ENCODE measurements at places on chromosomes 7 and 10.

DNA sequence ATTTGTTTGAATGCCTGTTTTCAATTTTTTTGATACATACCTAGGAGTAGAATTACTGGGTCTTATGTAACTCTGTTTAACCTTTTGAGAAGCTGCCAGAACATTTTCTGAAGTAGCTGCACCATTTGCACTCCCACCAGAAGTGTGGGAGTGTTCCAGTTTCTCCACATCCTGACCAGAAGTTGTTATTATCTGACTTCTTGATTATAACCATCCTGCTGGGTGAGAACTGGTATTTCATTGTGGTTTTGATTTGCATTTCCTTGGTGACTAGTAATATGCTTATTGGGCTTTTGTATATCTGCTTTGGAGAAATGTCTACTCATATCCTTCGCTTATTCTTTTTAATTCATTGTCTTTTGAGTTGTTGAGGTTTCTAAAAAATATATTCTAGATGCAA, 117.2 kb upstream of the GLCCI1 start:
- no peak for DNase-seq

- no peak for DNase-seq
Observed at GRCh38 chr10:100364175-100364574, 17.1 kb downstream of the SCD start.

DNA sequence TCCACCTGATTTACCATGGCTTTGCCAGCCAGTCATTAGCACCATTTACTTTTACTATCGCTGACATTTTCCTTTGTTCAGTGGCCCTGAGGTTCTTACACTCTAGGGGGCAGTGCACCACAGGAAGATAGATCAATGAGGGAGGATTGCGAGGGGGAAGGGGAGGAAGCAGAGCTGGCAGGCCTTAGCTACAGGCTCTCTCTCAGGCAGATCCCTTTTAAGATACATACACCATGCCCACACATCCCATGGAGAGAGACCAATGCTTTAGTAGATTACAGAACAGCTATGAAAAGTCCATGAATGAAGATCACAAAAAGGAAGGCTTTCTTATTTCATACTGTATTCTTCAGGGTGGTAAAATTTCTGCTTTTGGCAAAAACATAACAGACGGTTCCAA, 47.4 kb downstream of the DENND11 start:
- peak; percentile 70 for DNase-seq

DNA sequence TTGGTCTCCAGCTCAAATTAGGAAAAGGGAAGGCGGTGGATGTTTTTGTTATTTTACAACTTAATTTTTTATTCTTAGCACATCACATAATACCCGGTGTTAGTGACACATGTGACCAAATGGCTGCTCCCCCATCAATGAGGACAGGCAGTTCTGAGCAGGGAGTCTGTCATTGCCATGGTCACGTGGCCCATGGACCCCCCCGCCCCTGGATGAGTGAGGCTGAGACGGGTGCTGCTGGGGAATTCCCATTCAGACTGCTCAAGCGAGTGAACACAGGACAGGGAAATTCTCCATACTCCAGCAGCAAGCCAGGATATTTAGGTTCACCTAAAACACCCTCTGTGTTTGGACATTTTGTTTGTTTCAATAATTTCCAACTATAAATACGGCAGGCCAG, 34.7 kb upstream of the SLC35B4 start:
- DNase-seq: no peak

DNA sequence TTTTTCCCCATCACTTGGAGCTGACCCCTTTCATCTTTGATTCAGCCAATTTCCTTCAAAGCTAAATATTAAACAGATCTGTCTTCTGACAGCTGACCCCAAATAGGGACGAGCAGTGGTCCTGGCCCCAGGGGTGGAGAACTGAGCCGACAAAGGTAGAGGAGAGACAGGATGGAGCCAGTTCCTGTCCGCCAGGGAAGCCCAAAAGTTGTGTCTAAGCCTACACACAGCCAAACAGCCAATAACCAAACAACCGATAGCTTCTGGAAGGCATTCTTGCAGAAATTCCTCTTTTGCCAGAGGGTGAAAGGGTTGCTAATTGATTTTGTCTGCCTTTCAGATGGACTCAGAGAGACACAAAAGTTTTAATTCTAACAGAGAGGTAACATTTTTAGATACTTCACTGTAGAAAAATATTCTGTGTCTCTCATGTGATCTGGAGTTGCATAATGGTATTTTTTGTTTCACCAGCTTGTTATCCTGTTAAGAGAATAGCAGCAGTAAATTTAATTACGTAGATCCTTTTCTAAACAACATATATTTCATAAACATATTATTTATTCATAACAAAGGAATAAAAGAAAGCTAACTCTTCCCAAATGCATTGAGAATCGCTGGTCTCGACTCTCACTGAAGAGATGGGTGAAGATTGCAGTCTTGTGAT, 161.7 kb upstream of the LYZL1 start:
- no peak for DNase-seq

- no peak for DNase-seq
Observed at GRCh38 chr10:8255301-8255700, 200.8 kb downstream of the GATA3 start.

DNA sequence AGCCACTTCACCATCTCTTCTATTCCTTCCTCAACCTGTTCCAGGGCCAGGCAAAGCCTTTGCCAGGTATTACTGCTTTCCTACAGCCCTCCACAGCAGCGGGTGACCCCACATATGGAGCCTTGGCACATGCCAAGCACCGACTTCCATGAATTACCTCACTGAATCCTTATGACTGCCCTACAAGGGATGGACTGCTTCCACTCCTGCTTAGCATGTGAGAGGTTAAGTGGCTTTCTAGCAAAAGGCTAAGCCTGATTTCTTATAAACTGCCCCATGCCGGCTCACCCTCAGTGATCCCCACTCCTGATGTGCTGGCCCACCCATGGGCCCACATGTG, 44.0 kb upstream of the PDLIM1 start:
- DNase-seq: no peak

GRCh38 chr7:121002-121785, 71.2 kb upstream of the FAM20C start:
- DNase-seq: no peak

- peak; percentile 32 for DNase-seq
Observed at GRCh38 chr7:100137851-100138760, 10.6 kb upstream of the LAMTOR4 start.

DNA sequence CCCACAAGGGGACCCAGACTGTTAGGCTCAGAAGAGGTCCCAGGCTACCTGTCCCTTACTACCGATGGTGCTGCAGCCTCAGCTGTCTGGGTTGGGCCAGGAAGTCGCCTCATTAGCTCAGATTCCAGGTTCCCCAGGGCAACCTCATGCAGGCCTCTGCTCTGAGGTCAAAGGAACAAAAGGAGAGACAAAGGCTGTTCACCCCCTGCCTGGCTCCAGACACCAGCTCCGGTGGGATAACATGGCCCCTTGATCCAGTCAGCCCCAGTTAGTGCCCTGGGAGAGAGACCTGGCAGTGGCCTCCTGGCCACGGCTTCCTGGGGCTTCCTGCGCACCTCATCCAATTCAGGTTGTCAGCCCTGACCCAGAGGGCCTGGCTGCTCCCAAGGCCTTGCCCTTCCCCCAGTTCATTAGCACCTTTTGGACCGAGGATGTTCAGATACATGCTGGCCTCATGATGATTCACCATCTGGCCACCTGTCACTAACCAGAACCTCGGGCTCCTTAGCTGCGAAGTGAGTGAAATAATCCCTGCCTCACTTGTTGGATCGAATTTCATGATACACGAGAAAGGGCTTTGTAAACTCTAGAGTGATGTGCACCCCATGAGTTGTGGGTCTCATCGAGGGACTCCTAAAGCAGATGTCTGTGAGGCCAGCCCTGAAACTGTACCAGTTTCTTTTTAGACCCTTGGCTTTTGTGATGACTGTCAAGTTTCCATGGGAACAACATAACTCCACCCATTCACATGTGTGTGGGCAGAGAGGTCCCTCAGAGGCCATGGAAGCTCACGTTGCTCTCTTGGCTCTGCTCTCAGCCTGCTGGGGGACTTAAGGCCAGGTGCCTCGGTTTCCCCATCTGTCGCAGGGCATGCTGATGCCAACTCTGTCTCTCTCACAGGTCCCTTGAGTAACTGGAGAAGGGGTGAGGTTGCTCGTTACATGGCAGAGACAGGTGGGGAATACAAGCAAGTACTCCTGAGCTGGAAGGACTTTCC, 79.5 kb upstream of the PCBD1 start:
- no peak for DNase-seq

- no peak for DNase-seq
Observed at GRCh38 chr7:44216019-44216418, 15.2 kb downstream of the YKT6 start.

DNA sequence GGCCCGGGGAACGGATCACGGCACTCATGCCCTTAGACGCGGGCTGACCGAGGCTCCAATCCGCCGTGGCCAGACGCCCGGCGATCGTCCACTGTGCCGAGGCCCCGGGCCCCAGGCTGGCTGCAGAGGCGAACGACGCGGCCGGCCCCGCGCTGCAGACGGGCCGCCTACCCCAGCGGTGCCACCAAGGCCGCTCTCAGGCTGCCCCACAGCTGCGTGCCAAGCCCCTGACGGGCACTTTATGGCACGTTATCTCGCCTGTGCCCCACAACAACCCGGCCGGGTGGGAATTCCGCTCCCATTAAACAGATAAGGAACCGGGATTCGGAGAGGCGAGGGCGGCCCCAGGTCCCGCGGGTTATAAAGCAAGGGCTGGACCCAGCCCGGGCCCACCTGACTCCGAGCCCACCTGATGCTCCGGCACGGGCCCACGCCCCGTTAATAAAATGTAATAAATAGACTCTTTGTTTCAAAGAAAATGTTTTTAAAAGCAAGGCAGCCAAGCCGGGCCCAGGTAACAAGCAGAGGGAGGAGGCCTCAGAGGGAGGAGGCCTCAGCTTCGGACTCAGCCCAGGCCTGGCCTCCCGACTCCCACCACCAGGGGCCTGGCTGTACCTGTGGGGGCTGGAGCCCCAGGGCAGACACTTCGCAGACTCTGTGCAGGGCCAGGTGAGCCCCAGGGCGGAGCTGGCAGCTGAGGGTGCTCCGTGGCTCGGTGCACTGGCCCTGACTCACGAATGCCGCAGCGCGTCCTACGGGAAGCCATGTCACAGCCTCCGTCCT, 79.7 kb downstream of the FOXL3 start:
- peak; percentile 1 for DNase-seq

GRCh38 chr10:133238466-133238804, 780 bp downstream of the VENTX start:
- no peak for DNase-seq

GRCh38 chr7:119132436-119132835, 907.9 kb downstream of the ANKRD7 start:
- no peak for DNase-seq

GRCh38 chr7:36792421-36792820, 68.1 kb upstream of the AOAH start:
- no peak for DNase-seq

- DNase-seq: no peak
Observed at GRCh38 chr7:74006451-74007241, 21.3 kb upstream of the ELN start.

DNA sequence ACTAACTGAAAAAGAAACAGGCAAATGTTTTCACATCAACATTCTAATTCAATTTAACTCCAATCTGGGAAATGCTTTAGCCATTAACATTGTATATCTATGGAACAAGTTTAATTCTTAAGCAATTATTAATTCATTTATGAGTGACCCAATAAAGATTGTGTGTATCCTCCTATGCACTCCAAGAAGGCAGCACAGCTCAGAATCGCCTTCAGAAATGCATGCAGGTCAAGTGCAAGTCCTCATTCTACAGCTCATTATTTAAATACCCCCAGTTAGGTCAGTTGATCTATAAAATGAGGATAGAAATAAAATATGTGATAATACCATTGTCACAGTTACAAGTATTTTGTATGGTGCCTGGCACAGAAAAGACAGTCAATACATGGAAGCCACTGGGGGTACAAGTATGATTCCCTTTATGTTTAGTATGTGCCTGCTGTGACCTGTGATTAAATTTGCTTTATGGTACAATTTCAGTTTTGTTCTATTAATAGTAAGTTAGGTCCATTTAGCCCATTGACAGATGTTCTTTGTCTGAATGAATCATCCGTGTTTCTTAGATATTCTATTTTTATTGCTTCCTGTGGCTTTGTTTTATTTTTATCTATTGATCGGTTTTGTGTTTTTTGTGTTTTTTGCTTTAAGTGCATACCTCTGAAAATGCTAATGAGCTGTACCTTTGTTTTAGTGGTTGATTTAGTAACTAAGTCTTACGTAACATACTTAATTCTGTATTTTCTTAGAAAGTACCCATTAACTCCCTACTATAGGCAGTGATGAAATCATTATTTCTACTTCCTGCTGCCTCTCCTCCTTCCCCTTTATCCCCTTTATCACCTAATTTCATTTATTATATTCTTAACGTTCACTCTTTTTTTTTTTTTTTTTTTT, 42.8 kb downstream of the CPXM2 start:
- DNase-seq: no peak

GRCh38 chr7:618539-619367, 99.1 kb upstream of the PDGFA start:
- DNase-seq: peak; percentile 83

DNA sequence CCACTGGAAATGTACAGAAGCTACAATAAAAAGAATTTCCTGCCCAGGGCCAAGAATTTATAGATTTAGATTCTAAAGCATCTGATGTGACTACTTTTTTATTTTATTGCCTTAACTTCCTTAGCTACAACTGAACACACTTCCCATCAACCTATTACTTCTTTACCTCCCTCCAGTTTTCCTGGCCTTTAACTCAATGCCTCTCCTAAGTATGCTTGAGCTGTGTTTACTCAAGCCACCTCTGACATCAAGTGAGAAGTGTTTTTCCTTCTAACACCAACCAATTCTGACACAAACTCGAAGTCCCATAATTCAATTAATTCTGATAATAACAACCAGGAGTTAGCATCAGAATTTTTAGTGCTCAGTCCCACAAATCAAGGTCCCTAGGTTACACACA, 170.0 kb downstream of the IMMP2L start:
- DNase-seq: no peak

DNA sequence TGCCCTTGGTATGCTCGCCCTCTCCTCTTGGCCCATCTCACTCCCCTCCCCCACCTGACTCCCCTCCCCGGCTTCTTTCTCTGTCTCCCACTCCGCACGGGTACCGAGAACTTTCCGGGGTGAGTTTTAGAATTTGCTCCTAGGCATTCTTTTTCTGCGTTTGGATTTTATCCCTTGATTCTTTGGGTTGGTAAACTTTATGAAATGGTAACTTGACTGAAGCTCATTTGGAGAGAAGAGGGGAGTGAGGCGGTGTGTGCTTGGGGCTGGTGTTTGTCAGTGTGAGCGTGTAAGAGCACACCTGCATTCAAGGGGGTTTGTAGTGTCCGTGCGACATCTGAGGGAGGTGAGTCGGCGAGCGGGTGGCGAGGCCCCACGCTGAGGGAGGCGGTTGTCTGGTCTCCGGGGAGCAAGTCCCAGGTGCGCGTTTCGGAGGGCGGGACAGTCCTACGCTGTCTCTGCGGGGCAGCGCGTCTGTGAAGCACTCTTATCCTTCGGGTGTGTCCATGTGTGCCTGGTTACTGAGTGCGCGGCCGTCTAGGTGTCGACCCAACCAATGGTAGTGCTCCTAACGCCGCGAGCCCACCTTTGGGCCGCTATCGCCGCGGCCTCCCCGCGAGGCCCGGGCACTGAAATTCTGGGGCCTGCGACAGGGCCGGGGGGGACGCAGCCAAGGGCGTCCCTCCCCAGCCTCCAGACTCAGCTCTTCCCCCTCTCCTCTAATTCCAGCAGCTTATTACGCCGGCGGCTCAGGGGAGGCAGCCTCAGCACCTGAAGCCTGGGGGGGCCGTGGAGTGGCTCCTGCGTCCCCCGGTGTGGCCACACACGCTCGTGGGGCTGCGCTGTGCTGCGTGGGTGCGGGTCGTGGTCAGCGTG, 2.6 kb upstream of the ZNF503 start:
- DNase-seq: no peak

GRCh38 chr7:29588900-29589696, 25.5 kb downstream of the PRR15 start:
- DNase-seq: no peak

- no peak for DNase-seq
Observed at GRCh38 chr7:44636041-44636584, 29.7 kb downstream of the OGDH start.
